ENCODE measurements at places on chromosomes 12 and 14.
A peak's percentile ranks its signal among the peaks of the same experiment; 100 is the strongest.

- DNase-seq: no peak
Observed at GRCh38 chr14:74348735-74349463, 628 bp downstream of the VRTN start.

- peak; percentile 69 for DNase-seq
Observed at GRCh38 chr12:92158796-92159439, 13.3 kb upstream of the BTG1 start.

- DNase-seq: no peak
Observed at GRCh38 chr14:41758011-41758665, 151.5 kb downstream of the LRFN5 start.

DNA sequence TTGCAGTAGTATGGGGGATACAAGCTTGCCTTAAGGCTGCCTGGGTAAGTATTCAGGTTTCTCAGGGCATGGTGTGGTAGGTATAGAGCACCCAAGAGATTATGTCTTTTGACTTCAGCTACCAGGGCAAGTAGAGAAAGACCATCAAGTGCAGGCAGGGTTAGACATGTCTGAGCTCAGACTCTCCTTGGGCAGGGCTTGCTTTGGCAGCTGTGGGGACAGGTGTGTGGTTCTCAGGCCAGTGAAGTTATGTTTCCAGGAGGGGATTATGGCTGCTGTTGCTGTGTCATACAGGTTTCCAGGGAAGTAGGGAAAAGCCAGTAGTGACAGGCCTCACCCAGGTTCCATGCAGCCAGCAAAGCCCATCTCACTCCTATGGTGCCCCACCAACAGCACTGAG, 1040.4 kb downstream of the FLRT2 start:
- no peak for DNase-seq

- no peak for DNase-seq
Observed at GRCh38 chr12:95712269-95712668, 78.3 kb downstream of the NTN4 start.

Data from KBM-7 (cell line).